ENCODE measurements at places on chromosomes 3 and 15.

GRCh38 chr3:139299261-139300132 is 44.3 kb upstream of the MRPS22 start:
- DNase-seq: no peak

- no peak for DNase-seq
These were observed 44.4 kb downstream of the STARD9 start for GRCh38 chr15:42619656-42620371.

GRCh38 chr3:189138901-189139610 is 32.7 kb upstream of the TPRG1 start:
- no peak for DNase-seq

GRCh38 chr3:89908711-89909213 is 801.3 kb downstream of the EPHA3 start:
- peak; percentile 94 for DNase-seq

GRCh38 chr3:171970301-171970788 is 69.0 kb upstream of the FNDC3B start:
- no peak for DNase-seq

- DNase-seq: no peak
These were observed 43.3 kb upstream of the VIPR1 start for GRCh38 chr3:42459151-42459550.

DNA sequence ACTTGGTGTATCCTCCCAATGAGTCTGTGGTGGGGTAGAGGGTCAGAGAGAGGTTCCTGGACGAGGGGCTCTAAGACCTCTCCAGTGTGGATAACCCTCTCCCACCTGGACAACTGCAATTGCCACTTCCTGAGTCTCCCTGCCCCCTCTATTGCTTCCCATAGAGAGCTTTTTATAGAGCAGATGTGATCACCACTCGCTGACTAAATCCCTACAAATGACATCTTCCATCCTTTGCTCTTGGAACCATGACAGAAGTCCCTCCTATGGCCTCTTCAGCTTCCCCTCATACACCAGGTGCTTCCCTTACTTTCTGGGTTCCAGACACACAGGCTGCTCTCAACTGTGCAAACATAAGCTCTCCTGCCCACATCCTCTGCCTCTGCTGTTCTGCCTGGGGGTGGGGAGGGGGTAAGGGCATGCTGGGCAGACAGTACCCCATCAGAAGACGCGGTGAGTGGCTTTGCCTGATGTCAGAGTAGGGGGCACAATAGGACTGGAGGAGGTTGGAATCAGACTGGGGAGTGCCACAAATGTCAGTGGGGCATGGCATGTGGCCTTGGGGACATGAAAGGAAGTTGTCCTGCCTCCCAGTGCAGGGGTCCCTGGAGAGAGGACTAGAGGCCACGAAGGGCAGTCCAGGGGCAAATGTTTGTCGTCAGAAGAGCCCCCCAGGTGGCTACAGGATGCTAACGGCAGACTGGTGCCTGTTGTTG is 15.2 kb downstream of the ITIH3 start:
- no peak for DNase-seq

DNA sequence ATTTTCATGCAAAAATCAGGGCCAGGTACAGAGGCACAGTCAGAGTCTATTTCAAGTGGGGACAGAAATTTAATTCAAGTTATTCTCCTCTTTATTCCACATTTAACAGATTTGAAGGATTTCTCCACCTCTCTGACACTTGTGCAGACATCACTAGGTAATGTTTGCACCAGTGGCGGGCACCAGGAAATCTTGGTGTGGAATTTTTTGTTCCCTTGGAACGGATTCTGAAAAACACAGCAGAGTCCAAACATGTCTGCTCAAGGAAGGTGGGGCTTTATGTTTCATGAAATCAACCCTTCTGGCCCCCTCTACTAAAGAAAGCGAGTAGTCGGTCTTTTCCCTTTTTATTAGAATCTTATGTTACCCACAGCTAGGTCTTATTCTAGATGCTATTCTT is 271.2 kb upstream of the MDFIC2 start:
- DNase-seq: no peak

GRCh38 chr3:191641789-191642188 is 180.8 kb downstream of the PYDC2 start:
- DNase-seq: no peak

DNA sequence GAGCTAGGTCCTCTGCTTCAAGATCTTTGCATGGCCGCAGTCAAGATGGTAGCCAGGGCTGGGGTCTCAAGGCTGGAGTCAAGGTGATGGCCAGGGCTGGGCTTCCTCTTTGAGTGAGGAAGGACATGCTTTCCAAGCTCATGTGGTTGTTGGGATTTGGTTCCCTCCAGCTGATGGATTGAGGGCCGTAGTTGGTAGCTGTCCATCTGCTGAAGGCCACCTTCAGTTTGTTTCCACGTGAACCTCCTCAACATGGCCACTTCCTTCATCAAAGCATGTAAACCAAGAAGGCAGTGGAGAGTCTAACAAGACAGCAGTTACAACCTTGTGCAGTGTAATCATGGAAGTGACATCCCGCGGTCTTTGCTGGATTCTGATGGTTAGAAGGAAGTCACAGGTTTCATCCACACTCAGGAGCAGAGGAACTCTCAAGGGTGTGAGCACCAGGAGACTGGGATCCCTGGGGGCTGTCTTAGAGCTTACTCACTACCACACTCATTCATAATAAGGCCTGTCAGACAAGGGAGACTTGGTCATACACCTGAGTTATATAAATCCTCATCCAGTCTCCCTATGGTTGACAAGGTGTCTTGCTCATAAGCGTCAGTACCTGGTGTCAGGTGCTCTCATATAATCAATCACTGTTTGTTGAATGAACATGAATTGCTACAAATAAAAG is 42.1 kb downstream of the ABHD5 start:
- no peak for DNase-seq

DNA sequence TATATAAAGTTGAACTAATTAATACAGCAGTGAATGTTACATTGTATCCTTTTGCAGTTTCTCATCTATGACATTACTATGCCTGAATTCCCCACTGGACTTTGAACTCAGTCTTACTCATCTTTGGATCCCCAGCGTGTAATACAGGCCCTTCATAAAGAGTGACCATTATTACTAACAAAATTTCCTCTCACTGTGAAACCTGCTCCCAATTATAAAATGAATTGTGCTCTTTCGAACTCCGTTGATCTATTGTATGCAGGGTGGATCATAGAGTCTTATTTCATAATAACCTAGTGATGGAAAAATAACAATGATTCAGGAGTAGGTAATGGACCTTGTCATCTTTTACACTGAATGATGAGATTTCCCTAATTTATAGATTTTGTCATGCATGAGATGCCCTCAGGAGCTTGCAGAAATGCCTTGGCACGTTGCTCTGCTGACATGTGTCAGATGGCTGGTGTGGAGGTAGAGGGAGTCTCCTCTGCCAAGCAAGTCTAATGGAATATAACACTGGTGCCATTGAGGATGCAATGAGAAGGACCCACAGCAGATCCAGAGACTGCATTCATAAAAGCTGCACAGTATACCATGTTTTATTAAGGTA is 25.5 kb downstream of the B3GNT5 start:
- no peak for DNase-seq

- no peak for DNase-seq
These were observed 42.5 kb upstream of the PIK3CB start for GRCh38 chr3:138877226-138877625.

DNA sequence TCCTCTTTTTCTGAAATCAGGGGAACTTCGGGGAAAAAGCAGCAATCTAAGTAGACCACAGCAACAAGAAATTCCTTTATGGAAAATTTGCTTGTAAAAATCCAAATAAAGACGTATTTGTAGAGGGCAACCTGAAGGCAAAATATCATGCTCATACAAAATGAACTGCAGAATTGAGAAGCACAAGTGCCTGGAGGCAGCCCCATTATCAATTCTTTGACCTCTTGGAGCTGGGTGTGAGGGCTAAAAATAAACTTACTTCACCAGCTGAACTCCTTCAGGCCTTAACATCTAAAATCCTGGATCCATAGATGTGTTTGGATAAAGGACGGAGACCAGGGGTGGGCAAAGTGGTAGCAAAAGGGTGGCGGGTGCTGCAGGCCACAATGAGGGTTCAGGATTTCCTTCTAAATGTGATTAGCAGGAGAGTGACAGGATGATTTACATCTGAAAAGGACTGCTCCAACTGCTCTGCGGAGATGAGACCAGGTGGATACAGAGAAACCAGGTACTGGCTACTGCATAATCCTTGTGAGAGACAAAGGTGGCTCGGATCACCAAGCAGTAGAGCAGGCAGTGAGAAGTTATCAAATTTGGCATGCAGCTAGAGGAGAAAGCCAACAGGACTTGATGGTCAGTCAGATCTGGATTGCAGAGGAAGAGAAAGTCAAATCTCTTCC is 81.7 kb upstream of the TJP1 start:
- DNase-seq: no peak

- DNase-seq: no peak
These were observed 3.6 kb downstream of the CPLX3 start for GRCh38 chr15:74829991-74830390.

- no peak for DNase-seq
These were observed 10.1 kb downstream of the MKRN2 start for GRCh38 chr3:12566976-12567375.

DNA sequence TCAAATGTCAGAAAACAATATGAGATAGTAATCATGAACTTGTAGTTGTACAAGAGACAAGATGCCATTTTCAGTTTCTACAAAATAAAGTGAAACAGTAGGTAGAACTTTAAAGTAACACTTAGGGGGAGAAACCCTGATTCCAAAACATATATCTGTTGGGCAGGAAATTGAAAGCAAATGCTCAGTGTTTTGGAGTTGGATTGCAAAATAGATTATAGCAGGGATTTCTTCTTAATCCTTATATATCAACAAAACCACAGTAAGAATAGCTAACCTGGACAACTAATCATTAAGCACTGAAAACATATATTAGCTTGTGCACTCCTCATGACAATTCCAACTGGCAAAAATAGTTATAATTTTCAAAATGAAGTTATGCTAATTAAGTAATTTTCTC is 46.9 kb downstream of the COMMD2 start:
- no peak for DNase-seq

- DNase-seq: peak; percentile 39
These were observed at the start of gene KCNMB2 for GRCh38 chr3:178536211-178537079. KCNMB2 (plus strand) TSS chr3:178536436.
